Omental fat pad (tissue), 4 donors: ENCODE measurements at places on chromosomes 12 and 14.

- no peak for DNase-seq
Measured at GRCh38 chr14:104355101-104356019, 217.0 kb downstream of the KIF26A start.

DNA sequence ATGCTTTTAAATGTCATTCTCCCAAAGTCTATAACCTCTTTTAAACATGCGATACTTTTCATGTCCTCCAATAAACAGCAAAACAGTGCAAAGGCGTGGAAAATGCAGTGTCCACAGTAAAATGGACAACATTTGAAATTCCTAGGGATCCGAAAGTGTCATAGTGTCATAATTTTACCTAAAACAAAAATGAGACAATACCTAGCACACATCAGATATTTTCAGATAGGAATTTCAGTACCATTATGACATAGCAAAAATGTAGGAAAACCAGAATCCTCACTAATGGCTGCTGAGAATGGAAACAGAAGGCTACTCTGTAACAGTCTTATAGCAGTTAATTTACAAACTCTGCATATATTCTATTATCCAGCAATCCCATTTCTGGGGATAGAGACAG lies 33.1 kb downstream of the KCNH5 start:
- DNase-seq: no peak

DNA sequence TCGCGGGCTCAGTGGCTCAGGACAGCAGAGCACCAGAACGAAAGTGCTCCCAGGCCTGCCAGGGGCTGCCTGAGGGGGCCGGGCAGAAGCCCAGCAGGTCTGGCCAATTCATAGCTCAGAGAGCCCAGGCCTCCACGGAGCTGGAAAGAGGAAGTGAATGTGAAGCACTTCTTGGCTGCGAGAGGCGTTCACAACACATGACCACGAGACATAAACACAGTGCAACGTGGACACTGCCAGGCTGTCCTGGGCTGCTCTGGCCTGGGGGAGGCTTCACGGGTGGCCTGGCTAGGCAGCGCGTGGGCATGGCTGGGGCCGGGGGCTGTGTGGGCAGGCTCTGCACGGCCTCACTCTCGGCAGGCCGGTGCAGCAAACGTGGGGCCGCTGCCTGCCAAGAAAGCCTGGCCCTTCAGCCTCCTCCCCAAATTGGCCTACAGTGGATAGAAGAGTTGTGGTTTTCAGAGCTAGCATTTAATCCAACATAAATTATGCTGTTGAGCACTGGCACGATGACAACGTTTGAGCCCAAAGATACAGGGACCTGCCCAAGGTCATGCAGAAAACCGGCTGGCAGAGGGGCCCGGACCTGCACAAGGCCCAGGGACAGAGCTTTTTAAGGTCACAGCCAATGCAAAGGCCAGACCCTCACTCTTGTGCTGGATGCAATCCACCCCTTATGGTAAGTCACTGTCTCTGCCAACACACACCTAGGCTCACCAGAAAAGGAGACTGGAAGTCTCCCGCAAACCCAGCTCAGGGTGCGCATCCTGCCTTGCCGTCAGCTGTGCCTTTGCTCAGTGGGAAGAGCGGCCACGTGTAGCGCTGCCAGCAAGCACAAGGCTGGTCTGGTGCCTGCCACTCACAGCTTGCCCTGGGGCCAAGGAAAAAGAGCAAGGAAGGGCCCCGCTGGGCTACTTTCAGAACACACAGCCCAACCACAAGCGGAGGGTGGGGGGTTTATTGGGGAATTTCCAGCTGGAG lies 8.6 kb downstream of the SLC25A29 start:
- no peak for DNase-seq

DNA sequence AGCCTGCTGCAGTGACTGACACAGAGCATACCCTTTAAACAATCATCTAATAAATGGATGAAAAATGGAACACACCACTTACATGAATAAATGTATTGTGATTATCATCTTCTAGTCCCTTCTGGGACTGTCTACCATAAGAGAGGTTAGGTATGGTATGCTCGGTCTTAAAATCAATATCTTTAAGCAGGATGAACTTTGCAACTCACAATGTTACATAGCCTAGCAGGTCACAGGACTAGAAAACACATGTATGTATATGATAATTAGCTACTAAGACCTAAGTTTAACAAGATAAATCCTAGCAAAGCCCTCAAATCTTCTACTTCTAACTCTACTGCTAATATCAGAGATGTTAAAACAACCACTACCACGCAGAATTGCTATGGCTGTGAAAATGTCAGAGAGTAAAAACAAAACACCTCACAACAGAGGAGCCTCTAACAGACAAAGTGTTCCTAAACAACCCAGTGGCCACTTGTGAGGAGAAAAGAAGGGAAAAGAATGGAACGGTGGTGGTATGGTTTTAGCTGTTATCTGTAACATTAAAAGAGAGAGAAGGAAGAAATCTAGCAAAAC lies 139.4 kb downstream of the STXBP6 start:
- no peak for DNase-seq

DNA sequence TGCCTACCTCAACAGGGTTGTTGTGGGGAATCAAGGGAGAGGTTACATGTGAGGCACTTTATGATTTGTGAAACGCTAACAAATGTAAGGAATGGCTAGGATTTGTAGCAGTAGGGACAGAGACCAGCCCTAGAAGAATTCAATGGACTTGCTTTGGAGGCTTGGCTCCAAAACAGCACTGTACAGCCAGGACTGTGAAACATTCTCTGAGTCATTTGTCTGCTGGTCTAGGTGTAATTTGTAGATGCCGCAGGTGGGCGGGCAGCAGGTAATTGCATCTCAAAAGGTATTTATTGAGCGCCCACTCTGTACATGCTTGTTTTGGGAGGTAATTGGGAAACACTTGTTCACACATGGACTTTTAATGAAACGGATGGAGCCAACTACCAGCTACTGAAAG lies 11.4 kb downstream of the SLC7A8 start:
- DNase-seq: no peak

DNA sequence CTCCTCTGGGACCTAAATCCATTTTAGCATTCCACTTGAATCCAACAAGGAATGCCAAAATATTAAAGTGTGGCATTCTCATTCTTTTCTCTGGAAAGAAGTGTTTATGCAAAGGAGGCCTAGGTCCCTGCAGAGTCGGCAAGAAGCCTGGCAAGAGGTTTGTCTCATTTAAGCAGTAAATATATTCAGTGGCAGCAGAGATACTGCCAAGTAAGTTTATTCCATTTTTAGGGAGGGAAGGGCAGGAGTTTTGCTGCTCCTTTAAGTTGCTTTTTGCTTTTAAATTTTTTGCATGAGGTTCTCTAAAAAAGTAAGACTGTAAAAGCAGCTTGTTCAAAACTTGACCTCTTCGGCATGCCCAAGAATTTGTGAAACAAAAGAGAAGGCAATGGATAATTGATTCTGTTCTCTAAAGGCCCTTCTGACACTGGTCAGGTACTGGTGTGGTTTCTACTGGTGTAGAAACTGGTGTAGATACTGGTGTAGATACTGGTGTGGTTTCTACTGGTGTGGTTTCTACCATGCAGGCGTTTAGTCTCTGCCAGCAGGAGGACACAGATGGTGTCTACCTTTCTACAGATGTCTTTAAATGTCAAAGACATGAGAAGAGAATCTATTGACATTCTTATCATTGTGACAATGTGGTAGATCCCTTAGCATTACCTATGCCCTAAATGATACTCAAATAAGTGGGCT lies 107.3 kb downstream of the SAMD4A start:
- DNase-seq: no peak

- DNase-seq: no peak
Measured at GRCh38 chr14:68153275-68153674, 333.7 kb downstream of the RAD51B start.

- no peak for DNase-seq
Measured at GRCh38 chr12:60760965-60761364, 1165.1 kb downstream of the SLC16A7 start.

DNA sequence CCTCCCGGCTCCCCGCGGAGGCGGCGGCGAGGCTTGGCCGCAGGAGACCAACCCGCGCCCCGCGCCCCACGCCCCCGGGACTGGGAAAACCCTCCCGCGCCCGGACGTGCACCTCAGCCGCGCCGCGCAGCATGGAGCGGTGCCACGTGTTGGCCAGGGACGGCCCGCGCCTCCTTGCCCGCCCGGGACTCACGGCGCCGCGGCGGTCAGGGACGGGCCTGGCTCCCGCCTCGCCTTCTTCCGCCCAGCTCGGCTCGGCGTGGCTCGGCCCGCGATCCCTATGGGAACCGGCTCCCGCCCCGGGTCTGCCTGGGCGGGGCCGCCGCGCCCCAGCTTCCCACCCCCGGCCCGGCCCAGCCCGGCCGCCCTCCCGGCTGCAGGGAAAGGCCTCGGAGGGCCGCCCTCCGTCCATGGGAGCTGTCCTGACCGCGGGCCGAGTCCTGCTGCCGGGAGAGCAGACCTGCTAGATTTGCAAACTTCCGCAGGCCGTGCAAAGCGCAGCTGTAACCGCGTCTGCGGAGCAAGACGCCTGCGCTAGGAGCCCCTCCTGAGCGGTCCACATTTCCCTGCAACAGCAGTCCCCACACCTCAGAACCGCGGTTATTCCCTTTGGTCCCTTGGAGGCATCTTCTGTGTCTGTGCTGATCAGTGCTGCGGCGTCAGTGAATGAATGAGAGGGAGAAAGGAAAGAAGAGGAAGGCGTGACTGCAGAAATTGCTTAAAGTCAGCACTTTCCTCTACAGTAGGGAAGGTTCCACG lies at the start of gene CDKL1:
TSS of gene CDKL1 (minus strand) at position 251 of the 759 bp plus-strand sequence. CDS start 1,013 bp downstream, outside the sequence.
- DNase-seq: no peak

DNA sequence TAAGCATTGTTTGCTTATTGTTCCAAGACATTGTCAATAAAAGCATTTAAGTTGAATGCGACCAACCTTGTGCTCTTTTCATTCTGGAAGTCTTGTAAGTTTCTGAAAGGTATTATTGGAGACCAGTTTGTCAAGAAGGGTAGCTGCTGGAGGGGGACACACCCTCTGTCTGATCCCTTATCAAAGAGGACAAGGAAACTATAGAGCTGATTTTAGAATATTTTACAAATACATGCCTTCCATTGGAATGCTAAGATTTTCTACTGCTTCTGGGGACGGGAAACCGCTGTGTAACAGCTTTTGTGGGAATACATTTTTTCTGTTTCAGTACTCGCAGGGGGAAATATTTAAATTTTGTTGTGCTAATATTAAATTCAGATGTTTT lies 3.5 kb downstream of the FOS start:
- no peak for DNase-seq

DNA sequence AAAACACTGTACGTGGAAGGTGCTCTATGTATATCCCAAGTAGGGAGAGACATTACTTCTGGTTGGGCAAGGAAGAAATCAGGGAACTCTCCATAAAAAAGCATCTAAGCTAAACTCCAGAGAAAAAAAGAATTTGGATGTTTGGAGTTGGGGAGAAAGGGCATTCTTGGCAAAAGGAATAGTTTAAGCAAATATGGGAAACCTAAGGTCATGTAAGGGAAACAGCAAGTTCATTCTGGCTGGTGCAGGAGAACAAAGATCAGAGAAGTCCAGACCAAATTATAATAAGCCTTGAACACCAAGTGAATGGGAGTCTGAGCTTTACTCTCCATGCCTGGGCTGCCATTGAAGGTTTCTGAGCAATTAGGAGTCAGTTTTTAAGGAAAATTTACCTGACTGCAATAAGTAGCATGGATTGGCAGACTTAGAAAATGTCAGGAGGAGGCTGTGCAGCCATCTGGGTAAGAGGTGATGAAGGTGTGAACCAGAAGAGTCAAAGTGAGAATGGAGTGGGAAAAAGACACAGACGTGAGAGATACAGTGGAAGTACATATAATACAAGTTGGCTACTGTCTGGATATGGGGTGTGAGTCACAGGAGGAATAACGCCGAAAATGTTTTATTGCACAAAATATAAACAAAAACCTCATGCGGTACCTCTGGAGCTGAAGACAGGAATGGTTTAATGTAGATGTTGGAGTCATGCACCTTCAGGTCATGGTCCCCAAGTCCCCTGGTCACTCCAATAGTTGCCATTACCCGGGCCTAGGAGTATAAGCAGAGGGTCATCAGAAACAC lies 222.6 kb downstream of the MON2 start:
- DNase-seq: no peak

DNA sequence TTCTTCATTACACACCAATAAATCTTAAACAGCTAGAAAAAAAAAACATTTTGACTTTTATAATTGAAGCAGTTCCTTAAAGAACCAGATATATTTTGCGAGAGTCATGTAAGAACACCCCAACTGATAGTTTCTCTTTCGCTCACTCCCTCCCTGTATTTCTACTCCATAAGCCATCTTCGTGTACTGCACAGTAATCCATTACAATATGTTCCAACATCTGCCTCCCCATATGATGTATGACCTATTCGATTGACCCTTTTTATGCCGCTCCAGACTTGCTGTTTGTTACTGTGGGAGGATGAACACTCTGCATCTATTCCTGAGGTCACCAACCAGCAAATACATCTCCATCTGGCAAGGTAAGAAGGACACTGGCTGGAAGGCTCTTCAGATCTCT lies 331.7 kb downstream of the SOX5 start:
- DNase-seq: no peak
